ENCODE measurements at places on chromosomes 3 and 15.
A peak's percentile ranks its signal among the peaks of the same experiment; 100 is the strongest.

DNA sequence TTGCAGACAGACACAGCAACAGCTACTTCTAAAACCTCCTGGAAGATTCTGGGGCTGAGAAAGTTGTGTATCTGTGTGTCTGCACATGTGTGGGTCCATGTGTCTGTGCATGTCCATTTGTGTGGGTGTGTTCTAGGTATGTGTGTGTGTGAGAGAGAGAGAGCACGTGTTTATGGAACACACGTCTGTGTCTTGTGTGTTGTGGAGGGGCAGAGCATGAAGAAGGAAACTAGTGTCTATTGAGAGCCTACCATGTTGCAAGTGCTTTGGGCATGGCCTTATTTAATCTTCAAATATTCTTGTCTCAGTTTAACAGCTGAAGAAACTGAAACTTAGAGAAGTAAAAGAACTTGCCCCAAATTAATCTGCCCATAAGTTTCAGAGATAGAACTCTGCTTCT lies 327.5 kb downstream of the UACA start:
- no peak for DNase-seq

DNA sequence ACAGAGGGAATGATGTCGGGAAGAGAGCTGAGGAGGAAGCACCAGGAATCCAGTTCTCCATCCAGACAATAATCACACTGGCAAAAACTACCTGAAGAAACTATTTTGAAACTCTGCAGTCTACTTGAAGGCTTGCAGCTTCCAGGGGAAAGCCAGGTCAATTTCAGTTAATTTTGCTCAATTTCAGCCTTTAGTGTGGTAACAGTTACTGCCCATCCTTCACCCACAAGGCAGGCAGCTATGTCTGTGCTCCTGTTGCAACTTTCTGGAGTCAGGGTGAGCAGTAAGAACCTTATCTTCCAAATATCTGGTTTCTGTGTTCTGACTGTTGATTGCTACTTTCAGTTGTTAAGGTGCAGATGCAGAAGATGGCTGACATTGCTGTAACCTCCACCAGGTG lies 221.7 kb downstream of the ADAMTS17 start:
- no peak for DNase-seq

DNA sequence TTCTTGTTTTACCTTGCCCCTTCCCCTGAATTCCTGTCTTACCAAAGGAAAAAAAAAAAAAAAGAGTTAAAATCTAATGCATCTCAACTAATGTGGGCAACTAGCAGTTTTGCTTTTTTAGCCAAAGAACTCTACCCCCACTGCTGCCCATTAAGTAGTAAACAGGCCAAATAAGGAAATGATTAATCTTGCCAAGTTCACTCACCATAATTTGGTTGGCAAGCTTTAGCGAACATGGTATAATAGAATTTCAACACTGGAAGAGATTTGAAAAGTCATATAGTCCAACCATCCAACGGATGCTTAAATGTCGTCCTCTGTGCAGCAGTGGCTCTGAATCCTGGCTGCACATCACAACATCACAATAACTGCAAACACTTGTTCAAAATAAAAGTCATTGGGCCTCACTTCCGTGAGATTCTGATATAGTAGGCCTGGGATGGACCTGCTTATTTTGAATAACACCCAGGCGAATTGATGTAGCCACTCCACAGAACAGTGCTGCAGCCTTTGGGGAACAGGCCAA lies 142.0 kb upstream of the UBE2E1 start:
- DNase-seq: peak; percentile 57

DNA sequence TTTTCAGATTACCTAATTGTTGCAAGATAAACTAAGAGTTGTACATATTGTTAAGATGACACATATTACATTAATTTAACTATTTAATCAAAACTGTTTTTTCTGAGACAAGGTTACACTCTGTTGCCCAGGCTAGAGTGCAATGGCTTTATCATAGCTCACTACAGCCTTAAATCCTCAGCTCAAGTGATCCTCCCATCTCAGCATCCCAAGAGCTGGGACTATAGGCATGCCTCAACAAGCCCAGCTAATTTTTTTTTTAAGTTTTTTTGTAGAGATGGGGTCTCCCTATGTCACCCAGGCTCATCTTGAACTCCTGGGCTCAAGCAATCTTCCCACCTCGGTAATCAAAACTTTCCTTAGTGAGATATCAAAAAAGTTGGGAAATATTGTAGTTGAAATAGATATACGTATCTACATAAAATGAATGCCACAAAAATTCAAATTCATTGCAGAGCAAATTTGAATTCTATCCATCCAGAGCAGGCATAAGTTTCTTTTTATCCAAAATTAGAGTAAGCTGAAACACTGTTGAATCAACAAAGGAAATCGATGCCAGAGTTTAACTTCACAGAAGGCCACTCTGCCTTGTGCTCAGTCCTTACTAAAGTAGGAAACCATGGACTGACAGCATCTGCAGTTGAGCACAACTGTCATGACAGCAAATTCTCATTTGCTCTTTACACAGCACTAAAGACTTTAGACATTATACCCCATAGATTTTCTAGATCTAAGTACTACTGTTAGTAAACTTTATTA lies 15.5 kb downstream of the ATOSA start:
- DNase-seq: no peak

GRCh38 chr3:195956577-195956976 lies 48.2 kb upstream of the TNK2 start:
- no peak for DNase-seq

DNA sequence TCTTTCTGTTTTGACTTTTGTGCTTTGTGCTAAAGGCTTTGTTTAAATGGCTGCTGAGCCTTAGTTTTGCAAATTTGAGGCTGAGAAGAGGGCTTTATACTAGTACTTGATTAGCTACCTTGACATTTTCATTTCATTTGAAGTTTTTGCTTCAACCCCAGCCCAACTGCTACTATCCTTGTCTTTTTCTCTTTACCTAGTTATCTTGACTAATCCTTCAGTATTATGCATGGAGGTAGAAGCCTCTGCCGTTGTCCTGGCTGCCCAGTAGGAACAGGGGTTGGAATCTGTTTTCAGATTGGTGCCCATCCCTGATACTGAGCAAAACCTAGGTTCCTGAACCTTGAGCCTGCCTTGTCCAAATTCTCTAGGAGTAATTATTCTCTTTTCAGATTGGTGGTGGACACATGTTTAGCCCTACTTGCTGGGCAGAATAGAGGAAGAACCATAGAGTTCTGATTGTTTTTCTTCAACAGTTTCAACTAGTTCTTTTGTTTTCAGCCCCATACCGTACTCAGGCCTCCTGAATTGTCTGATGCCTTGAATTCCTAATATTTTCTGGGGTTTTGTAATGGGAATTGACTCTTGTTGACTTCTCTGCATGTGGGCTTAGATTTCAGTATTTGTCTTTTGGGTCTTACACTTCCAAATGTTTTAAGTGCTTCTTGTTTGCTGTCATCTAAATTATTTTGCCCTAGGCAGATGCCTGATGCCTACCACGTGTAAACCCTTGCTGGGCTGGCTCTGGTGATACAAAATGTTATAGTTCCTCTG lies 143.2 kb downstream of the DOCK3 start:
- no peak for DNase-seq

GRCh38 chr3:100089812-100090668 lies 24.3 kb downstream of the FILIP1L start:
- DNase-seq: peak; percentile 72

- no peak for DNase-seq
Observed at GRCh38 chr3:170679190-170679589, 93.3 kb upstream of the SLC7A14 start.

GRCh38 chr3:186603159-186603558 lies 9.7 kb upstream of the AHSG start:
- no peak for DNase-seq

GRCh38 chr3:160953686-160954085 lies 151.5 kb downstream of the B3GALNT1 start:
- DNase-seq: no peak

Data from fibroblast of the aortic adventitia (primary cell).